ENCODE measurements at places on chromosomes 12 and 14.

GRCh38 chr12:109563291-109564284 lies 9.7 kb downstream of the MMAB start:
- H3K27me3 ChIP-seq, result no peaks in the 10 kb centered on the region
- H3K4me3 ChIP-seq, result no peak overlapping the region
- H3K4me1 ChIP-seq, result no peaks in the 10 kb centered on the region
- H3K36me3 ChIP-seq, result peaks cover 19% of the 10 kb centered on the region
- DNase-seq, result no peak

DNA sequence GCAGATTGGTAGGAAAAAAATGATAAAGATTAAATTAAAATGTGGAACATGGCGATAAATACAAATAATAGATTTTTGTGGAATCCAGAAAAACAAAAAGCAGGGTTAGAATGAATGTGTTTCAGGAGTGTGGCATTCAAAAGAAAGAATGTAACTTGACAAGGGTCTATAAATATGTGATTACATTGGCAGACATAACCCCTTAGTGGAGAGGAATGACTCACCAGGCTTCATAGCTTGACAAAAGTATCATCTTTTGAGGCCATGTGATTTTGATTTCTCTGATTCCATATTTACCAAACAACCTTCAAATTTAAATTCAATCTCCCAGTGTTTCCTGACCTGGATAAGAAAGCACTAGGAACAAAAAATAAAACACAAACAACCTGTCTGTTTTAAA lies 24.4 kb upstream of the MGST1 start:
- H3K27ac ChIP-seq, result no peak overlapping the region
- no peaks in the 10 kb centered on the region for H3K27me3 ChIP-seq
- no peak overlapping the region for H3K4me3 ChIP-seq
- no peaks in the 10 kb centered on the region for H3K36me3 ChIP-seq
- no peak for DNase-seq
- H3K4me1 ChIP-seq, result no peaks in the 10 kb centered on the region

DNA sequence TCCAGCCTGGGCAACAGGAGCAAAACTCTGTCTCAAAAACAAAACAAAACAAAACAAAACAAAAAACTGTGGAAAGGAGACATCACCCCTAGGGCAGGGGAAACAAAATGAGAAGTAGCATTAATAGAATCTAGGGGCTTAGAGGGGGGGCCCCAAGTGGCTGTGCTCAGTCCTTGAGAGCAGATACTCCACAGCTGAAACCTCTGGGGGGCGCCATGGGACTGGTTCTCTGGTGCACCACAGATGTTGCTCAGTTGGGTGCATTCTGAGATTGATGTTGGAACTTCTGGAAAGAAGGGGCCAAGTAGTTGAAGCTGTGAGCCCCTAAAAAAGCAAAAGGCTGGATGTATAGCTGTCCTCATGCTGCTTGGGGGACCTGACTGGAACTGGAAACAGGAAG lies 11.8 kb upstream of the SYNE2 start:
- no peaks in the 10 kb centered on the region for H3K4me1 ChIP-seq
- H3K36me3 ChIP-seq, result no peaks in the 10 kb centered on the region
- H3K27ac ChIP-seq, result no peak overlapping the region

DNA sequence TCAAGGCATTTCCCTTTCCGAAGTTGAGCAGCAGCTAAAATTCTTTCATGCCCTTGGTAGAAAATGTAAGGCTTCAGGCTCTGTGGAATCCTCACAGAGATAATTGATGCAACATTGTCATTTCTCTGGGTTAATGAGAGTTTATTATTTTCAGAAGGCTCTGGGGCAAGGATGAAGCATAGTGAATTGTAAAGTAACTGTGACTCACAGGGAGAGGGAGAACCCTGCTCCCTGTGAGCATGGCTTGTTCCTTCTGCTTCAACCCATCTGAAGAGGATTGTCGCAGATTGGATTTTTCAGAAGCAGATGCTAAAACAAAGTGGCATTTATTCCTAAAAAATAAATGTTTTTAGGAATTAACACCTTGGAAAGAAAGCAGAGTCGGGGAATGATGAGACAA lies 41.2 kb downstream of the APOBEC1 start:
- no peak for DNase-seq
- no peak overlapping the region for H3K27ac ChIP-seq
- H3K36me3 ChIP-seq, result no peaks in the 10 kb centered on the region

- no peaks in the 10 kb centered on the region for H3K27me3 ChIP-seq
- no peaks in the 10 kb centered on the region for H3K4me1 ChIP-seq
- H3K36me3 ChIP-seq, result no peaks in the 10 kb centered on the region
- no peak overlapping the region for H3K4me3 ChIP-seq
Observed at GRCh38 chr14:59356312-59356711, 108.9 kb downstream of the GPR135 start.

DNA sequence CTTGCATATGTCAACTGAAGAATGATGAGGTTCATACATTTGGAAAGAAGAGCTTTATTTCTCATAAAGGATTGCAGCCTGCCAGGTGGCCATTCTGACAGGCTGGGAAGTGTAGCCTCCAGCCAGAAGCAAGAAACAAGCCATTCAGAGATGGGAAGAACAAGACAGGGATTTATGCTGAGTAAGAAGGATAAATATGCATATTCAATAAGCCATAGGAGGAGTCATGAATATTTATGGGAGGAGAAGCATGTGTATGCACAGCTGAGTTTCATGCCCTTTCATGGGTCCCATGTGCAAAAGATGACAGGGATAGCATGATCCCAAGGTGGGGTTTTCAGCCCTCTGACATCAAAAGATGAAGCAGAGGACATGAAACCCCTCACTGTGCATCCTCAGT lies 269.8 kb downstream of the TMEM132C start:
- H3K4me1 ChIP-seq, result no peaks in the 10 kb centered on the region
- no peak overlapping the region for H3K27ac ChIP-seq
- no peak for DNase-seq
- no peaks in the 10 kb centered on the region for H3K36me3 ChIP-seq
- no peak overlapping the region for H3K4me3 ChIP-seq

DNA sequence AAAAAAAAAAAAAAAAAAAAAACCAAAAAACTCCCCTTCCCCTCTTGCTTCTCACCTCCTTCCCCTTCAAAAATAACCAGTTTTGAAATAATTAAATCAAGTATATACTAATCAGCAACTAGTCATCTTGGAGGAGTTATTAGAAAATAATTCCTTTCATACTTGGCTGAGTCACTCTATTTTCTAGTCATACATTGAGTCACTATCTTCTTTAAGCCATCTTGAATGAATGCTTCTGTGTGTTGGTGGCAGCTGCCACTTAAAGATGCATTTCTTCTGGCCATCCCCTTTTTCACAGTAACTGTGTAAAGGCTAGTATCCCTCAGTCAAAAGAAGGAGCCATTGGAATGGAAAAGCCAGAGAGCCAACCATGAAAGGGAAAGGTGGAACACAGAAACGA lies 84.2 kb upstream of the TMEM263 start:
- H3K36me3 ChIP-seq, result no peaks in the 10 kb centered on the region
- H3K4me1 ChIP-seq, result no peaks in the 10 kb centered on the region
- no peak overlapping the region for H3K4me3 ChIP-seq
- no peak overlapping the region for H3K27ac ChIP-seq
- H3K27me3 ChIP-seq, result no peaks in the 10 kb centered on the region
- no peak for DNase-seq

DNA sequence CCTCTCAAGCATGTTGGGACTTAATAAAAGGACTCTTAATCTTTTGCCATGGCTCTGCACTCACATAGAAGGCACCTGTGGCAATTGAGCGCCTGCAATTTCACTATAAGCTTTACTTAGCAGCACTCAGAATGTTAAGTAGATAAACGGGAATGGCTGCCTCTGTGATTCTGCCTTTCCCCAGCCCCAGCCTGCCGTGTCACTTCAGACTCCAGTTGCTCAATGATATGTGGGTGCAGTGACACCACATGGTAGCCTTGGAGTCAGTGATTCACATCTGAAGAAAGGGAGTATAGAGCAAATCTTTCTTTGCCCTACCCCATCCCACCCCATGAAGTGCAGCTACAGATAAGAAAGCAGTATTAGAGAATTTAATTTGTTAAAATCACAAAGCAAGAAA lies 96.1 kb downstream of the ZFC3H1 start:
- H3K4me3 ChIP-seq, result no peak overlapping the region
- H3K27me3 ChIP-seq, result peaks cover 8% of the 10 kb centered on the region
- peaks cover 3% of the 10 kb centered on the region for H3K4me1 ChIP-seq
- DNase-seq, result no peak
- H3K36me3 ChIP-seq, result no peaks in the 10 kb centered on the region
- no peak overlapping the region for H3K27ac ChIP-seq

DNA sequence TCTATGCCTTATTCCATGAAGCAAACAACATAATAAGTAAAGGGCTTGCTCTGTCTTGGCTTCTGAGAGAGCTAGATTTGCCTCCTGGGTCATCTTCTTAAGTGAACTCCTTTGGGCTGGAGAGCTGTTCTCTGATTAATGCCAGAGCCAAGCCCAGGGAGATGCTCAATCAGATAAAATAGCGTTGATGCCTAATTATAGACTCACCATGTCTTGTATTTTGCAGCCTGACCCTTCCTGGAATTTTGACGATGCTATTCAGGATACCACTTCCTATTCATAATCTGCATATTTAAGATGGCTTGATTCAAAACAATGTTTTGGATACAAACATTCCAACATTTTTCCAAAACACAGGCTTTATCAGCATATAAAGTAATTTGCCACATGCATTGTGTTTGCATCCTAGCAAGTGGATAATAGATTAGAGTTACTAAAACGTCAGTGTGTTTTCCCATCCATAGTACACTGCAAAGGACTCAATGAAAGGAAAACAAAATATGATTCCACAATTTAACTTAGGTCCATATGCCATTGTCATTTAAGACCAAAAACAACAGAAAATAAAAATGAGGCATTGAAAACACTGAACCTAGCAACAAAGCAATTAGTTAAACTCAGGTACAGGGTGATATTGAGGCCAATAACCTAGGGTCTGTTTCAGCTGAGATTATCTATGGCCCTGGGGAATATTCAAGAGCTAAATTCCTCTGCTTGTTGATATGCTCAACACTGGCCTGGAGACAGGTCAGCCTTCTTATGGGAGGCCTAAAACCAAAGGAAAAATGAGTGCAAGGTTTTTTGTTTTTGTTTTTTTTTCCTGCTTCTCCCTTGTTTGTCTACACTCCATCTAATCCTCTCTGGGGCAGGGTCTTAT lies 184.2 kb upstream of the FOXN3 start:
- H3K27me3 ChIP-seq, result no peaks in the 10 kb centered on the region
- H3K36me3 ChIP-seq, result peaks cover 48% of the 10 kb centered on the region
- no peak for DNase-seq
- no peak overlapping the region for H3K4me3 ChIP-seq

GRCh38 chr12:21695986-21696385 lies 38.3 kb upstream of the LDHB start:
- no peak overlapping the region for H3K4me3 ChIP-seq
- H3K27ac ChIP-seq, result no peak overlapping the region
- H3K36me3 ChIP-seq, result no peaks in the 10 kb centered on the region

GRCh38 chr12:43044241-43044640 lies 454.7 kb upstream of the PRICKLE1 start:
- H3K27me3 ChIP-seq, result no peaks in the 10 kb centered on the region
- no peak overlapping the region for H3K27ac ChIP-seq
- H3K4me3 ChIP-seq, result no peak overlapping the region
- no peaks in the 10 kb centered on the region for H3K36me3 ChIP-seq
- H3K4me1 ChIP-seq, result peaks cover 1% of the 10 kb centered on the region

DNA sequence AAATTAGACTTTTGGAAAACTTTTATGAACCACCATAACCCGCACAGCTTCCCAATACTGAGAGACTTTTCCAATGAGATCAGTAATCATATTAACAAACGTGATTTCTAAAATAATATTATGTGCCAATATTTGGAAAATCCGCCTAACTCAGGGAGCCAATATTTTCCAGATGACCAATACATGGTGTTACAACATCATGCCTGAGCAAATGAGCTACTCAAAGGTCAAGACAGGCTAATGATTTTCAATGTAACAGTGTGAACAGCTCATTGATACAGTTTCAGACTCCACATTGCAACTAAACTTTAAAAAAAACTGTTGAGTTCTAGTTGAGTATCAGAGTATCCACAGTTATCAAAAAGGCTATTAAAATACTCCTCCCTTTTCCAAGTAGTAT lies 46.8 kb downstream of the RNF34 start:
- no peak for DNase-seq
- no peaks in the 10 kb centered on the region for H3K27me3 ChIP-seq
- no peak overlapping the region for H3K4me3 ChIP-seq
- peaks cover 17% of the 10 kb centered on the region for H3K4me1 ChIP-seq

- no peaks in the 10 kb centered on the region for H3K27me3 ChIP-seq
- H3K4me3 ChIP-seq, result peak overlapping the region; percentile 79
- DNase-seq, result no peak
- H3K27ac ChIP-seq, result peak overlapping the region; percentile 99
- H3K4me1 ChIP-seq, result peaks cover 68% of the 10 kb centered on the region
- peaks cover 7% of the 10 kb centered on the region for H3K36me3 ChIP-seq
Observed at GRCh38 chr12:12440784-12441428, 84.0 kb downstream of the BORCS5 start.
